T-helper 9 cell (primary cell): ENCODE measurements at places on chromosomes 16 and 17.

- DNase-seq, result no peak
Measured at GRCh38 chr16:30964574-30965226, 7.1 kb downstream of the SETD1A start.

GRCh38 chr16:66113223-66113622 is 253.3 kb upstream of the CDH5 start:
- no peak for DNase-seq

- DNase-seq, result no peak
Measured at GRCh38 chr16:86322283-86322682, 188.0 kb upstream of the FOXF1 start.

- no peak for DNase-seq
Measured at GRCh38 chr16:53715023-53715384, 11.0 kb downstream of the FTO start.

DNA sequence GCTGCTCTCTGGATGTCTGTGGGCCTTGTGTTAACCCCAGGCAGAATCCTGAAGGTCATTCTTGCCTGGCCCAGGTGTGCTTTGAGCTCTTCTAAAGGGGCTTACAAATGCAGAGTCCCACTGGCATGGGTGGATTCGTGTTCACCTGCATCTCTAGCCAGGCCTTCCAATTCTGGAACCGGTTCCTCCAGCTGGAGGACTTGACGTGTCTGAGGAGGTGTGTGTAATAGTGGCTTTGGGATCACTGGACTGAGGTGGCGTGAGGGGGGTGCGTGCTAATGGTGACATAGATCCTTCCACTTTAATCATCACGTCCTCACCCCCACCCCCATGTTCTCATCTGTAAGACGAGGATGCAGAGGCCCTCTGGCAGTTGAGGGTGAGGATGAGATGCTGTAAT is 4.8 kb downstream of the GSE1 start:
- DNase-seq, result no peak

DNA sequence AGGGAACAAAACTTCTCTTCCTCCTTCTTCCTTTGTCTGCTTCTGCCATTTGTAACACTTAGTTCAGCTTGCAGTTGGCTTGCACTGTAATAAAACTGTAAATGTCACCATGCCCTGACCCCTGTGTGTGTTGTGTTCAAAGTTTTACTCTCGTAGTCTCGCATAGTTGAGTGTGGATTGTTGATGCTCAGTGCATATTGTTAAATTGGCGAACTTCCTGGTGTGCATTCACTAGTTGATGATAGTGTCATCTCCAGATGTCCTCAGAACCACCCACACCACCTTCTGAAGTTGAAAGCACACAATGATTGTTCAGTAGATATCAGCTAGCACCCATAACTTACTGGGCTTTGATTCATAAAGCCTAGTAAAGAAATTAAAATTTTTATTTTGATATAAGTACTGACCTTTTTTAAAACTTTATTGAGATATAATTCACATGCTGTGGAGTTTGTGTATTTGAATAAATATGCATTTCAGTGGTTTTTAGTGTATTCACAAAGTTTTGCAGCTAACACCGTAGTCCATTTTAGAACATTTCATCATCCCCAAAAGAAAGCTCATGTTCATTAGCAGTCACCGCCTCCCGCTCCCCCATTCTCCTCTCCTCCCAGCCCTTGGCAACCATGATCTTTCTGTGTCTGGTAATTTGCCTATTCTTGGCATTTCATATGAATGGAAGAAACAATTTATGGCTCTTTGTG is 25.0 kb downstream of the USP10 start:
- no peak for DNase-seq

DNA sequence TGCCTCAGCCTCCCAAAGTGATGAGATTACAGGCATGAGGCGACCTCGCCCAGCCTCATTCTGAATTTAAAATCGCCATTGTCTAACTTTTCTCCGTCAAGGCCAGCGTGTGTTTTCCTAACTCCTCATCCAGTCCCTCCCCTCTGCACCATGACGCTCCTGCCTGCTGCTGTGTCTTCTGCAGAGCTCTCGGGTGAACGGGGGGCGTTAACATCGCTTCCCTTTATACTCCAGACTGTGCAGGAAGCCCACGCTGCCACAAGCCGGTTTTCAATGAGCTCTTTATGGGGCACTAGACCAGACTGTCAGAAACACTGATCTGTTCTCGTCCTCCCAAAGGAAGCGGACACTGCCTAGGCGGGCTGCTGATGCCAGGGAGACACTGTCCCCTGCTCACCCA is 13.2 kb downstream of the AANAT start:
- DNase-seq, result no peak

- DNase-seq, result no peak
Measured at GRCh38 chr17:16820161-16820877, 130.3 kb downstream of the CCDC144A start.

GRCh38 chr17:51375771-51376170 is 115.4 kb downstream of the UTP18 start:
- no peak for DNase-seq

- no peak for DNase-seq
Measured at GRCh38 chr16:66834746-66835145, 4.0 kb upstream of the NAE1 start.

DNA sequence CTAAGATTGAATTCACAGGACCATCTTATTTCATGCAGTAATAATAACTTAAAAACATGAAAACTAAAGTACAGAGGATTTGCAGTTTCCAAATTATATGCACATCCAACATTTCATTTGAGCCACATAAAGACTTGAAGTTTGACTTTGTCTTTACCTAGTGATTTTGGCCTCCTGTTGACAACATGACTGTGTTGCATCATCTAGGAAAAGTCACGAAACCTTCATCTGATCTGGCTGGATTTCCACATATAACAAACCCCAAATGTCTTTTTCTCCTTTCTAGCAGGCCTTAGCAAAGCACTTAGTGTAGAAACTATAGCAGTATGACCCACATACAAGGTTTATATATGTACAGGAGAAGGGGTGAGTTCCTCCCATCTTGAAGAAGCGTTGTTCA is 406.5 kb upstream of the CDH5 start:
- DNase-seq, result no peak

DNA sequence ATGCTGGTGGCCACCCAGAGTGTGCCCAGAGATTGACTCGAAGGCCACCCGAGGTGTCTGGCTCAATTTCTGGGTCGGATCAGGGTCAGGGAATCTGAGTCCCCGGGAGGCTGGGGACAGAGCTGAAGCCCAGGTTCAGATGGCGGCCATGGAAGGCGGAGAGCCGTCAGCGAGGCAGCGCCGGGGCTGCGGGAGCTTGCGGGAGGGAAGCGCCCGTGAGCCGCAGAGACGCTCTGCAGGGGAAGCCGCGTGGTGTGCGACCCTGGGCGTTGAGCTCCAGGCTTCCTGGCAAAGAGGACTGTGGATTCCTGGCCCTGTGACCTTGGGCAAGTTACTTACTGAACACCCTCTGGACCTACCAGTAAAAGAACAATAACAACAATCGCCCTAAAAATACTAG is 518 bp upstream of the SPATA22 start:
- no peak for DNase-seq

DNA sequence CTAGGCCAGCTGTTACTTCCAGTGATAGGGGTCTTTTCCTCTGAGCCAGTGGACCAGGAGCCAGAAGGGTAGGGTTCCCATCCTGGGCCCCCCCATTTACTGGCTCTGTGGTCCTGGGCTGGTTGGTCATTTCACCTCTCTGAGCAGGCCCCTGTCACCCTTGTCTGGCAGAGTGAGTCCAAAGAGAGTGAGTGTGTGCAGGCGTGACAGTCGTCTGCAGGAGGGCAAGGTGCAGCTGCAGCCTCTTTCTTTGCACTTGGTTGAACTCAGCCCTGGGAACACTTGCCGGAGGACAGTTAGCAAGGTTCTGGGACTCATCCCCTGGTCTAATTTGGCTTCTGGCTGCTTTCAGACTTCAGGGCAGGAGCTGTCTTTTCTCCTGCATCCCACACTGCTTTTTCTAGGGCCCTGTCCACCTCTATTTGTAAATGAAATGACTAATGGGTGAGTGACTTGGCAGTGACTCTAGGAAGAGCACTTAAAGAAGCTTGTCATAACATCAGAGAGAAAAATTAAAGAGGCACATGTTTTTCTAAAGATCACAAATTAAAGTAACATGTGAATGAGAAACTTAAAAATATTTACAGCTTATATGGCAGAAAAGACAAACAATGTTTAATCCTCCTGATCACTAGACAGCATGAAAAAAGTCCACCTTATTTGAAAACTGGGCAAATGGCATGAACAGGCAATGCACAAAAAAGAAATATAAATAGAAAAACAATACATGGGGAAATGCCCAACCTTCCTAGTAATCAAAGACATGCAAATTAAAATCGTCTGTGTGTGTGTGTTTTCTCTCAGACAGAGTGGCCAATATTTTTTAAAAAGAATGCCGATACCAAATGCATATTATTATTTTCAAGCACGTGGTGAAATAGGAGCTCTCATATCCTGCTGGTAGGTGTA is 137.5 kb downstream of the NTN1 start:
- DNase-seq, result no peak

DNA sequence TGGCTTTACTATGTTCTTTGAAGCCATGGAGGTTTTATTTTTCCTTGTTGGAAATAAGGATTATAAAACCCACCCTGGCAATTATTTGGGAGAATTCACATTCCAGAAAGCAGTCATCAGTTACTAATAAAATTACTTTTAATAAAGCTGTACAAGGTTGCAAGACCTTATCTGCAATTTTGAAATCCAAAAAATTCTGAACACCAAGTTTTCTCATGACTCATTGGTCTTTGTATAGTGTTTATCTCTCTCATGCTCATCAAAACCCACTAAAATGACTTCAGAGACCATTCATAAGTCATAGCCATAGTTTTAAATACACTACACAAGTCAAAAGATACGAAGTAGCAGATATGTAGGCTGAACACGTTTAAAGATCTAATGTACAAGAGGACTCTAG is 6.0 kb upstream of the KRT38 start:
- no peak for DNase-seq
